ENCODE measurements at places on chromosomes 12 and 14. TPM values are rescaled to one million over a fixed set of nuclear protein-coding genes. Genes with fewer than 3 reads are reported as not detected.

The SCNN1A gene
- total RNA-seq = 0.09 TPM

The BDKRB1 gene
- total RNA-seq = not detected

The TAS2R50 gene
- 1.8 TPM for total RNA-seq

The IL26 gene
- not detected for total RNA-seq

The APOF gene
- not detected for total RNA-seq

The BCL2L14 gene
- total RNA-seq = not detected

The AHNAK2 gene
- 78.0 TPM for total RNA-seq

The DGKA gene
- 29.1 TPM for total RNA-seq

The KRT79 gene
- 0.28 TPM for total RNA-seq
